ENCODE measurements at places on chromosomes 7 and 10. TPM values are rescaled to one million over a fixed set of nuclear protein-coding genes. Genes with fewer than 3 reads are reported as not detected.

DNA sequence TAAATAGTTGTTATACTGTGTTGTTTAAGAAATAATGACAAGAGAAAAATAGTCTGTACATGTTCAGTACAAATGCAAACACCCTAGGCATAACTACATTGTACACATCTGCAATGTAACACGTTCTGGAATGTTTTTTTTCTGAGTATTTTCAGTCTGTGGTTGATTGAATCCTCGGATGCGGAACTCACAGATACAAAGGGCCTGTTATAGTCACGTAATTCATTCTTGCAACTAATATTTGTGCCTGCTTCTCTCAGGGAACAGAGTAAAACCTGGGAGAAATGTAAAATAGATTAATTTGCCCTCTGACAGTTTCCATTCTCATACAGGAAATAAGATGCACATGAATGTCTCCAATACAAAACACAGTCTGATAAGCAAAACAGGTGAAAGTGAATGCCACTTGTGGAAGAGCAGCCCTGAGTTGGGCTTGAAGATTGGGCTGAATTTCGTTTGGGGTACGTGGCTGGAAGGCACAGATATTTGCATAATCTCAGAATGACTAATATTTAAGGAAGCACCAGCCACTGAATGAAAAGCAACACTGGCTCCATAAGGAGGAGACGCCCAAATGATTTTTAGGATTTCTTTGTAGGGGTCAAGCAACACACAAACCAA, 19.1 kb downstream of the DENND2A start:
- peak overlapping the region; percentile 99 for H3K27ac ChIP-seq
- peaks cover 6% of the 10 kb centered on the region for H3K36me3 ChIP-seq
- H3K4me1 ChIP-seq, result peaks cover 73% of the 10 kb centered on the region
- no peak for DNase-seq
- H3K4me3 ChIP-seq, result peak overlapping the region; percentile 42

DNA sequence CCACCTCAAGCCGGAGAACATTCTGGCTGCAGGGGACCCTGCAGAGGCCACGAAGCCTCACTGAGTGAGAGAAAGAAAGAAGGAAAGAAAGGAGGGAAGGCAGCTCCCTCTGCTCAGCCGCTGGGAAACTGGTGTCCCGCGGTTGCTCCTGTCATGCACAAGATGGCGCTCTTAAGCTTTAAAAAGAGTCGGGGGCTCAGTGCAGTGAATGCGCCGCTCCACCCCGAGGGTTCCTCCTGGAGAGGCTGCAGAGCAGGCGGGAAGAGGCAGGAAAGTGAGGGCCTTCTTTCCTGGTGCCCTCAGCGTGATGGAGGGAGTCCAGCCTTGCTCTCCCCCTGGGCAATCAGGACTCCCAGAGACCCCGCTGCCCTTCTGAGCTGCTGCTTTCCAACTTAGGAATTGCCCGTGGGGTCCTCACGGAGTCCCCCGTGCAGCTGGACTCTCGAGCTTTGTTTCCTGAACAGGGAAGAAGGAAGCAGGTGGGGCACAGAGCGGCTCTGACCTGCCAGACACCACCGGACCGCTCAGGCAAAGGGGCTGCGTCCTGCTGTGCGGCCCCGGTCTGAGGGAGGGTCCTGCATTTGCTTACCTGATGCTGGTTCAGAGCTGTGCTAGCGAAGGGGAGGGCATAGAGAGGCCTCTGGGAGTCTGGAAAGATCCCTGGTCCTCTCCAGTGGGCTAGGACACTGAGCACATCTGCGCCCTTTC, 141.9 kb upstream of the MKI67 start:
- H3K4me3 ChIP-seq, result no peak overlapping the region
- peaks cover 6% of the 10 kb centered on the region for H3K27me3 ChIP-seq
- DNase-seq, result no peak
- no peaks in the 10 kb centered on the region for H3K4me1 ChIP-seq
- no peak overlapping the region for H3K27ac ChIP-seq
- H3K36me3 ChIP-seq, result no peaks in the 10 kb centered on the region

GRCh38 chr7:131106681-131107336, 220.9 kb upstream of the MKLN1 start:
- peak overlapping the region; percentile 100 for H3K4me3 ChIP-seq
- H3K36me3 ChIP-seq, result peaks cover 2% of the 10 kb centered on the region
- peaks cover 59% of the 10 kb centered on the region for H3K4me1 ChIP-seq
- H3K27ac ChIP-seq, result peak overlapping the region; percentile 96

- H3K4me3 ChIP-seq, result no peak overlapping the region
- H3K27ac ChIP-seq, result peak overlapping the region; percentile 98
- no peak for DNase-seq
Measured at GRCh38 chr10:17025444-17026295, 103.9 kb downstream of the CUBN start.

- H3K4me3 ChIP-seq, result no peak overlapping the region
- H3K36me3 ChIP-seq, result no peaks in the 10 kb centered on the region
- no peak for DNase-seq
- no peaks in the 10 kb centered on the region for H3K27me3 ChIP-seq
Measured at GRCh38 chr10:114678820-114679219, 20.7 kb upstream of the ABLIM1 start.

DNA sequence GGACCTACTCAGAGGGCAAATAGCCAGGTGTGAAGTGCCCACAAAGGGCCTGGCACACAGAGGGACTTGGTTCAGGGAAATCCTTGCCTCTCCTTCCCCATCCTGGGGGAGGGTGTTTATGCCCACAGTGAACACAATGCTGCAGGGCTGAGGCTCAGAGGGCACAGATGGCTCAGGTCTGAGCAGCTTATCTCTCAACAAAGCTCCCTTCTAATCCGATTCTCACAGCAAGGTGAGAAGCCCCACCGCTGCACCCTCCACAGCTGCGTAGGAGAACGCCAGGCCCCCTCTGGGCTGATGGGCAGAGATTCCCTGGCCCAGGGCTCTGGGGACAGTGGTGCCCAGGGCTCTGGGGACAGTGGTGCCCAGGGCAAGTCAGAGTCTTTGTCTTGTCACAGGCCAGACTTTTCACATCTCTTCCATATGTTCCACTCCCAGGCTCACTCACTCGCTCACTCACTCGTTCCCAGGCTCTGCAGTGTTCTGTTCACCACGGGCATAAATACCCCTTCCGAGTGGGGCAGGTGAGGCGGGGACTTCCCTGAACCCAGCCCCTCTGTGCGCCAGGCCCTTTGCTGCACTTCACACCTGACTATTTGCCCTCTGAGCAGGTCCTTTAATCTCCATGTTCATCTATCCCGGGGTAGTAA, 8.7 kb upstream of the CDHR1 start:
- no peak for DNase-seq
- H3K27me3 ChIP-seq, result peaks cover 8% of the 10 kb centered on the region
- H3K4me3 ChIP-seq, result no peak overlapping the region
- H3K27ac ChIP-seq, result no peak overlapping the region
- no peaks in the 10 kb centered on the region for H3K36me3 ChIP-seq

GRCh38 chr7:70668606-70669358, 463.2 kb upstream of the GALNT17 start:
- peaks cover 5% of the 10 kb centered on the region for H3K36me3 ChIP-seq
- H3K27ac ChIP-seq, result no peak overlapping the region
- H3K4me3 ChIP-seq, result no peak overlapping the region
- no peak for DNase-seq
- H3K27me3 ChIP-seq, result no peaks in the 10 kb centered on the region

- H3K4me1 ChIP-seq, result peaks cover 8% of the 10 kb centered on the region
- H3K27me3 ChIP-seq, result no peaks in the 10 kb centered on the region
- H3K36me3 ChIP-seq, result no peaks in the 10 kb centered on the region
- no peak overlapping the region for H3K27ac ChIP-seq
- DNase-seq, result no peak
- H3K4me3 ChIP-seq, result no peak overlapping the region
Measured at GRCh38 chr7:80623503-80624252, 14.8 kb upstream of the CD36 start.

DNA sequence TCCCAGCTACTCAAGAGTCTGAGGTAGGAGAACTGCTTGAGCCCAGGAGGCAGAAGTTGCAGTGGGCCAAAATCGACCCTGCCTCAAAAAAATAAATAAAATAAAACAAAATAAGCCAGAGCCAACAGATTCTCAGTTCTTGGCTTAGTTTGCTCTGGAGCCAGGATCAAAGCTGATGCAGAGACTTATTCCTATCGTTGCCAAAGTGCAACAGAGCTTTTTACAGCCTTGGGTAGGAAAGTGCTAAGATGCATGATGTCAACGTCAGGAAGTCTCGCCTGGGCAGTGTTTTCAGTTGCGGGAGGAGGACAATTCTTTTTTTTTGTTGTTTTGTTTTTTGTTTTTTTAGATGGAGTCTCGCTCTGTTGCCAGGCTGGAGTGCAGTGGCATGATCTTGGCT, 43.8 kb upstream of the CYTH3 start:
- no peaks in the 10 kb centered on the region for H3K27me3 ChIP-seq
- peaks cover 11% of the 10 kb centered on the region for H3K4me1 ChIP-seq
- no peak overlapping the region for H3K27ac ChIP-seq
- H3K4me3 ChIP-seq, result no peak overlapping the region

GRCh38 chr7:136078630-136079029, 101.5 kb upstream of the MTPN start:
- no peaks in the 10 kb centered on the region for H3K36me3 ChIP-seq
- H3K27me3 ChIP-seq, result peaks cover 32% of the 10 kb centered on the region
- H3K4me3 ChIP-seq, result no peak overlapping the region
- no peak overlapping the region for H3K27ac ChIP-seq

GRCh38 chr7:105429746-105430612, 41.3 kb upstream of the SRPK2 start:
- no peak for DNase-seq
- peaks cover 5% of the 10 kb centered on the region for H3K4me1 ChIP-seq
- no peaks in the 10 kb centered on the region for H3K36me3 ChIP-seq
- peak overlapping the region; percentile 35 for H3K27ac ChIP-seq

DNA sequence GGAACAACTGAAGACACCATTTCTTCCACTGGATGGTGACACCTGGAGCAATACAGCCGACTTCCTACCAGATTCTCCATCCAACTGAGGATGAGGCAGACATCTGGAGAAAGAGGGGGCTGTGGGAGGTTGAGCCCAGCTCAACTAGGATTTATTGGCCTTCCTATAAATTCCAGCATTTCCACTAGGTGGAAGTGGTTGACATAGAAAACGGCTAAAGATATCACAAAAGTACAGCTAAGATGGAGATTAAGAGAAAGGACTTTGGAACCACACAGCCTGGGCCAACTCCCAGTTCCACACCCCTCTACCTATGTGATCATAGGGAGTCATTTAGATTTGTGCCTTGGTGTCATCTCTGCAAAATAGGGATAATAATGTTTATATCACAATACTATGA, 61.3 kb upstream of the CAV2 start:
- H3K27me3 ChIP-seq, result no peaks in the 10 kb centered on the region
- H3K36me3 ChIP-seq, result no peaks in the 10 kb centered on the region
- DNase-seq, result no peak
- H3K4me3 ChIP-seq, result no peak overlapping the region
- H3K27ac ChIP-seq, result peak overlapping the region; percentile 36

GRCh38 chr7:43244784-43245183, 132.3 kb downstream of the HECW1 start:
- peaks cover 5% of the 10 kb centered on the region for H3K4me1 ChIP-seq
- H3K27ac ChIP-seq, result no peak overlapping the region
- DNase-seq, result no peak
- peaks cover 21% of the 10 kb centered on the region for H3K27me3 ChIP-seq
- H3K36me3 ChIP-seq, result no peaks in the 10 kb centered on the region
- no peak overlapping the region for H3K4me3 ChIP-seq

GRCh38 chr10:26697922-26698608, 564 bp downstream of the PDSS1 start:
- H3K4me1 ChIP-seq, result peaks cover 22% of the 10 kb centered on the region
- H3K4me3 ChIP-seq, result peak overlapping the region; percentile 95
- H3K27me3 ChIP-seq, result peaks cover 4% of the 10 kb centered on the region
- peak overlapping the region; percentile 73 for H3K27ac ChIP-seq

GRCh38 chr7:42573881-42574672, 337.1 kb upstream of the GLI3 start:
- H3K27me3 ChIP-seq, result peaks cover 73% of the 10 kb centered on the region
- no peak overlapping the region for H3K27ac ChIP-seq
- no peak for DNase-seq
- H3K4me1 ChIP-seq, result peaks cover 13% of the 10 kb centered on the region
- no peak overlapping the region for H3K4me3 ChIP-seq

DNA sequence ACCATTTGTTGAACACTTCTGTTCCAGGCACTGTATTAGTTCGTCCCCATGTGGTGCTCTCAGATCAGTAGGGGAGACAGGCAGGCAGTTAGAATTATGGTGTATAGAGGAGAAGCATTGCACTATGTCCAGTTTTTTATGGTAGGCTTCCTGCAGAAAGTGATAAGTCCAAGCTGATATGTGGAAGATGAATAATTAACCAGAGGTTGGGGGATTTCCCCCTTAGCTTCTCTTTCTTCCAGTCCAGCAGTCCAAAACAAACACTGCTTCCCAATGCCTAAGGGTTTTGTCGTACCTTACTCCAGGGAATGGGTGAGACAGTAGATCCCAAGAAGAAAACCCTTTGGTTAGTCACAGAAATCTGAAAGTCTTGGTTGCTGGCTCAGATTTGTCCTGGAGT, 19.2 kb downstream of the HIF1AN start:
- peaks cover 31% of the 10 kb centered on the region for H3K36me3 ChIP-seq
- no peaks in the 10 kb centered on the region for H3K4me1 ChIP-seq
- DNase-seq, result no peak
- no peak overlapping the region for H3K4me3 ChIP-seq
- no peaks in the 10 kb centered on the region for H3K27me3 ChIP-seq
- H3K27ac ChIP-seq, result no peak overlapping the region

DNA sequence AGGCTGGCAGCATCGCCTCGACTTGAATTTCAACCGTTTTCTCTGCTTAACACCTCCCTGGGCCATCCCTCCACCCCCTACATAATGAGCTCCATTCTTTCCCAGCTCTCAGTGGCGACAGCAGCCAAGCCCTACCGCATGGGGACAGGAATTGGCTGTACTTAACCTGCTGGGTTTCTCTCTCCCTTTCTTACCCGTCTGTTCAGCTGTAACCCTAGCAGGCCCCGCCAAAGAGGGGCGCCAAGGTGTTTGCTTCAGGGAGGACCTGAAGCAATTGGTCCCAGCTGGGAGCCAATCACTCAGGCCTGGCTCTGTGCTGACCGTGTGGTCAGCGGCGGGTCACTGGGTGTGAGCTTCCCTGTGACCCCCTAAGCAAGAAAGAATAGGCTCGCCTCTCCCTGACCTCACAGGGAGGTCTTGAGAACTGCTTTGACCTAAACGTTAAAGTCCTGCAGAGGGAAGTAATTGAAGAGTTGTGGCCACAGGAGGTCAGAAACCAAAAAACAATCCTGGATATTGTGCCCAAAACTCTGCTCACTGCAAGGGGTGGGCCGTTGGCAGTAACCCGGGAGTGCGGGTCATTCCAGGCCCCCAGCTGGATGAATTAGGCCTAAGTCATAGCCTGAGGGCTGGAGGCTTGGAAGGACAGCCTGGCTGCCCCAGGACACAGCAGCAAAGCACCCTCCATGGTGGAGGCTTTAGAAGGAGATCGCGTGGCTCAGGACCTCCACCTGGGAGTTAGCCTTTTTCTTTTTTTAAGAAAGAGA, 114.6 kb downstream of the ITIH5 start:
- H3K36me3 ChIP-seq, result no peaks in the 10 kb centered on the region
- no peak overlapping the region for H3K27ac ChIP-seq
- H3K4me3 ChIP-seq, result no peak overlapping the region
- no peak for DNase-seq

Gene RNLS
- 3.9 TPM for total RNA-seq

Gene NOBOX
- not detected for total RNA-seq

Gene DOCK4
- 44.9 TPM for total RNA-seq

Gene ZNF804B
- total RNA-seq, result not detected

Gene HERPUD2
- total RNA-seq, result 31.8 TPM

Gene FBXO24
- 0.46 TPM for total RNA-seq

Gene A1CF
- not detected for total RNA-seq

All from osteocyte (in vitro differentiated cells).